ENCODE measurements at places on chromosomes 13 and 19.

DNA sequence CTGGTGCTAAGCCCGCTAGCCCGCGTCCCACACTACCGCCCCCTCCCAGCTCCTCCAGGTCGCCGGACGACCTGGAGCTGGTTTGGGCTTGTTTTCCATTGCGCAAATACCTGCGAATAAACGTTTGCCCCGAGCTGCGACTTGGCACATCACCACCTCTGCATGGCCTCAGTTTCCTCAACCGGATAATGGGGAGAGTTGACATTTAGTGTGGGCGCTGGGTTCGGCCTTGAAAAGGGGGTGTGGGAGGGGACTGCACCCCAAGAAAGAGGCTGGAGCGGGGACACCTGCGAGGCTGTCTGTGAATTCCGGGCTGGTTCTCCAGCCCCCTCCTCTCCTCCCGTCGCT, 11.0 kb upstream of the JUND start:
- H3K4me3 ChIP-seq, result peak overlapping the region; percentile 81
- DNase-seq, result no peak
- H3K27ac ChIP-seq, result peak overlapping the region; percentile 98
- H3K4me1 ChIP-seq, result peaks cover 48% of the 10 kb centered on the region

DNA sequence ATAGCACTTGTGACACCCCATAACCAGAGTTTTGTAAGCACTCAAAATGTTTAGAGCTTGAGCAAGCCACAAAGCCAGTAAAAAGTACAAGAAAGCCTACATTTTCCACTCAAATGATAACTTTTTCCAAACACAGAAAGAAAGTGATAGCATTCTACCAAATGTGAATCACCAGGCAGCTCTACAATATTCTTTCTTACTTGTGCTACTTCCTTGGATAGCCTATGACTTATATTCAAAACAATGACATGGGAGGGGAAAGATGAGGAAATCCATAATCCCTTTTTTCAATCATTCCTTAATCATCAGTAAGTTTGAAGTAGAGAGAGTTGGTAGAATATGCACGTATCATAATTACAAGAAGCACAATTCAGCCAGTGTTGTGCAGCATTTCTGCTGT, 650.8 kb upstream of the PCDH9 start:
- H3K4me1 ChIP-seq, result no peaks in the 10 kb centered on the region
- H3K27ac ChIP-seq, result no peak overlapping the region
- H3K4me3 ChIP-seq, result no peak overlapping the region
- DNase-seq, result no peak
- no peaks in the 10 kb centered on the region for H3K27me3 ChIP-seq
- no peaks in the 10 kb centered on the region for H3K36me3 ChIP-seq

DNA sequence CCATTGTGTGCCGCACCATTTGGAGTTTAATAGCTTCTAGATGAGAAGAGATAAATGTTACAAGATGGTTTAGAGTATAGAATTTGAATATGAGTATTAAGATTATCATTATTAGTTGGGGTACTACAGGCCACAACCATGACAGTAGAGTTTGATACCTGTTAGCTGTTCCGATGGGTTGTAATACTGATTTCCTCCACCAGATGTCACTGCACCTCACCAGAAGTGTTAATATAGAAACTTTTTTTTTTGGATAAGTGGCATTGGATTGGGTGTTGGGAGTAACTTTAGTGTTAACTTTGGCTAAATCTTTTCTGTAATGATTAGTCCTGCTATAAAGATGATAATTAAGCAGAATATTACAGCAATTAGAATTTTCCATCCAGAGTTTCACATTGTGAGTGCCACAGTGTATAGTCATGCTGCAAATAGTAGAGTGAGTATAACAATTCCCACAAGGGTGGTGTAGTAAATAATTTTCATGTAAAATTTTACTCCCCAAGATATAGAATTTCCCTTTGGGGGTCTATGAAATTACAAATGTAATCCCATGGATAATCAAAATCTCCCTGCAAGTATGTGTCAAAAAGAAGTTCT, 56.3 kb downstream of the PSG3 start:
- H3K36me3 ChIP-seq, result no peaks in the 10 kb centered on the region
- H3K27me3 ChIP-seq, result no peaks in the 10 kb centered on the region
- H3K4me1 ChIP-seq, result no peaks in the 10 kb centered on the region
- H3K27ac ChIP-seq, result no peak overlapping the region
- H3K4me3 ChIP-seq, result no peak overlapping the region

DNA sequence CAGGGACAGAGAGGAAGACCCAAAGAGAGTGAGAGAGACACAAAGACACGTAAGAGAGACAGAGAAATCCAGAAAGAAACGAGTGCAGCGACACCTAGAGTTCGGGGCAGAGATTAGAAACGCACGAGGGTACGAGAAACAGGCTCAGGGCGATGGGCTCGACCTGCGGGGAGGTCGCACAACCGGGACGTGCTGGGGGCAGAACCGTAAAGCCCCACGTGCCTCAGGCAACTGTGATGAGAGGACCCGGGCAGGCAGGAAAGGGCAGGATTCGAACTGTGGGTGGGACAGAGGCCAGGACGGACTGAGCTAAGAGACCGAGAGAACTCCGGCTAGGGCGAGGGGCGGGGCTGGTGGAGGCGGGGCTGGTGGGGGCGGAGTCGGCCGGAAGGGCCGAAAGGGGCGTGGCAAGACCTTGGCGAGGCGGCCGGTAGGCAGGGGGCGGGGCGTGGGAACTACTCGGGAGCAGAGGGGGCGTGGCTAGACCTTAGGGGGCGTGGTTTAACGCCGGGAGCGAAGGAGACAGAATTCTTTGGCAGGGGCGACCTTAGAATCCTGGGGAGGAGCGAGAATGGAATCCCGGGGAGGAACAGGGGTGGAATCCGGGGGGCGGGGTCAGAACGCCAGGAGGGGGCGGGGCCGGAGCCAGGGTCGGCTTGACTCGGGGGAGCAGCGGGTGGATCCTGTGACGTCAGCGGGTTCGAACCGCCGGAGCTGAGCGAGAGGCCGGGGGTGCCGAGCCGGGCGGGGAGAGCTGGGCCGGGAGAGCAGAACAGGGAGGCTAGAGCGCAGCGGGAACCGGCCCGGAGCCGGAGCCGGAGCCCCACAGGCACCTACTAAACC, at the start of gene NECTIN2:
TSS of gene NECTIN2 (plus strand) at position 686 of the 843 bp plus-strand sequence. CDS start 229 bp downstream, outside the sequence.
- H3K4me1 ChIP-seq, result peaks cover 33% of the 10 kb centered on the region
- H3K27ac ChIP-seq, result peak within 1 kb of the TSS; percentile 99
- H3K27me3 ChIP-seq, result no peaks in the 10 kb centered on the region
- peak; percentile 99 for DNase-seq

DNA sequence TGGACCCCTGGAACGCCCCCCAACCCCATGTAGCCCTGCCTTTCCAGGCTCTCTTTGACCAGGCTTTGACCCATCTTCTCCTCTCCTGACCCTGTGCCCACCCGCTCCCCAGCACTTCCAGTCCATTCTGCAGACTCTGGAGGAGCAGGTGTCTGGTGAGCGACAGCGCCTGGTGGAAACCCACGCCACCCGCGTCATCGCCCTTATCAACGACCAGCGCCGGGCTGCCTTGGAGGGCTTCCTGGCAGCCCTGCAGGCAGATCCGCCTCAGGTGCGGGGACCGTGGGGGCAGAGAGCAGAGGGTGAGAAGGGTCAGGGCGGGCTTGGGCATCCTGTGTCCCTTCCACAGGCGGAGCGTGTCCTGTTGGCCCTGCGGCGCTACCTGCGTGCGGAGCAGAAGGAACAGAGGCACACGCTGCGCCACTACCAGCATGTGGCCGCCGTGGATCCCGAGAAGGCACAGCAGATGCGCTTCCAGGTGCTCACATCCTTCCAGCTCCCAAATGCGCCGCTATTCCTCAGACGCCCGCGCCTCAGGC, 6.1 kb downstream of the APLP1 start:
- H3K4me1 ChIP-seq, result peaks cover 8% of the 10 kb centered on the region
- no peak overlapping the region for H3K4me3 ChIP-seq
- H3K36me3 ChIP-seq, result peaks cover 7% of the 10 kb centered on the region
- H3K27me3 ChIP-seq, result no peaks in the 10 kb centered on the region
- no peak for DNase-seq

DNA sequence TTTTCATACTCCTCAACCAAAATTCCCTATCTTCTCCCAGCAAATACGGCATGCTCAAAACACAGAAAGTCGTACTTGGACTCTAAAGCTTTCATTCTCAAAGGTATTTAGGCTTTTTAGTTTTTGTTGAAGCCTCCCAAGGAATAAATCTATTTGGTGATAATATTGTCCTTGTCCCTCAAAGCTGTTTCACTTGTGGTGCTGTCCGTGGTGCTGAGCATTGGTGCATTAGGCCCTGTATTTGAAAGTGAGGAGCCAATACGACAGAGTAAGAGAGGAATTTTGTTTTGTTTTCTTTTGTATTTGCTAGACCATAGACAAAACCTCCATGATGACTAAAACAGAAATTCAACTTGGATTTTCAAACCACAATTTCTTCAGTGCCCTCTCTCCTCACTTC, 3.2 kb upstream of the LGALS13 start:
- peaks cover 4% of the 10 kb centered on the region for H3K27me3 ChIP-seq
- H3K36me3 ChIP-seq, result no peaks in the 10 kb centered on the region
- no peak for DNase-seq
- H3K27ac ChIP-seq, result no peak overlapping the region
- H3K4me3 ChIP-seq, result no peak overlapping the region

- H3K27ac ChIP-seq, result no peak overlapping the region
- H3K4me3 ChIP-seq, result no peak overlapping the region
- DNase-seq, result no peak
- no peaks in the 10 kb centered on the region for H3K36me3 ChIP-seq
- no peaks in the 10 kb centered on the region for H3K27me3 ChIP-seq
Measured at GRCh38 chr13:40194224-40194806, 472.1 kb downstream of the FOXO1 start.

- no peak overlapping the region for H3K4me3 ChIP-seq
- no peaks in the 10 kb centered on the region for H3K4me1 ChIP-seq
- no peak overlapping the region for H3K27ac ChIP-seq
- DNase-seq, result no peak
- no peaks in the 10 kb centered on the region for H3K36me3 ChIP-seq
Measured at GRCh38 chr13:66069570-66069969, 1160.6 kb downstream of the PCDH9 start.

- peaks cover 56% of the 10 kb centered on the region for H3K36me3 ChIP-seq
- H3K4me3 ChIP-seq, result no peak overlapping the region
- no peak overlapping the region for H3K27ac ChIP-seq
- DNase-seq, result no peak
- peaks cover 10% of the 10 kb centered on the region for H3K4me1 ChIP-seq
- H3K27me3 ChIP-seq, result no peaks in the 10 kb centered on the region
Measured at GRCh38 chr13:111304603-111305289, 15.7 kb upstream of the TEX29 start.

GRCh38 chr19:52945652-52946321, 16.9 kb downstream of the ZNF816 start:
- peaks cover 16% of the 10 kb centered on the region for H3K4me1 ChIP-seq
- H3K27me3 ChIP-seq, result no peaks in the 10 kb centered on the region
- H3K36me3 ChIP-seq, result peaks cover 18% of the 10 kb centered on the region
- no peak overlapping the region for H3K27ac ChIP-seq
- H3K4me3 ChIP-seq, result no peak overlapping the region
- DNase-seq, result no peak

DNA sequence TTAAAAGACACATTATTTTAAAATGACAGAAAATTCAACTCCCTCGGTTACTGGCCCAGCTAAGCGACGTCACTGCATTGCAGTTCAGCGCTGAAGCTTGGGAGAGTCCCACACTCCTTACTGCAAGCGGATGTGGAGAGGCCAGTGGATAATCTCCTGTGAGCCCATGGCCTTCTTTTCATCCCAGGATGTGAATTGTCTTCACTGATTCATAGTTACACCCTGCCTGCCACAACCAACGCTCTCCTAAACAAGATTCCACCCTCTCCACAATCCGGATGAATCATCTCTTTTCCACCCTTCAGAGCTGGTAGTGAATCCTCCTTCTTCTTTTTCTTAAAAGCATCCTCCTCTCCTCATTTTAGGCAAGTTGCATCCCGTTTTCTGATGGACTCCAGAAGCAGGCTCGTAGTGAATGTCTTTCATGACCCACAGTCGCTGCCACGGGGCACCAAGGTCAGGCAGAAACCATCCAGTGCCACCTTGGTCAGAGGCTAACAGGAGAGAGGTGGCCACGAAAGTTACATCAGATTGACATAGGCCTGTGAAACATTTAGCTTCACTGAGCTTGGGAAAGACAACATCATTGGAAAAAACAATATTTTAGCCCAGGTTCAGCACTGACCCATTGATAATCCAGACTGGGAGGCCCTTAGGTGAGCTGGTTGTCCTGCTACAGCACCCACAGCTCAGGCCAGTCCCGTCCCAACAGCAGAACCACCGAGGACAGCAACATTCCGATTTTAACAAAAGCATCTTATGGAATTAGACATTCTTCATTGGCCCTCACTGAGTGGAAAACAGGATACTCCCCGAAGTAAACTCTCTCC, 2.0 kb downstream of the GJB2 start:
- H3K4me3 ChIP-seq, result no peak overlapping the region
- peaks cover 3% of the 10 kb centered on the region for H3K36me3 ChIP-seq
- H3K27ac ChIP-seq, result no peak overlapping the region
- peaks cover 5% of the 10 kb centered on the region for H3K4me1 ChIP-seq
- peaks cover 47% of the 10 kb centered on the region for H3K27me3 ChIP-seq

DNA sequence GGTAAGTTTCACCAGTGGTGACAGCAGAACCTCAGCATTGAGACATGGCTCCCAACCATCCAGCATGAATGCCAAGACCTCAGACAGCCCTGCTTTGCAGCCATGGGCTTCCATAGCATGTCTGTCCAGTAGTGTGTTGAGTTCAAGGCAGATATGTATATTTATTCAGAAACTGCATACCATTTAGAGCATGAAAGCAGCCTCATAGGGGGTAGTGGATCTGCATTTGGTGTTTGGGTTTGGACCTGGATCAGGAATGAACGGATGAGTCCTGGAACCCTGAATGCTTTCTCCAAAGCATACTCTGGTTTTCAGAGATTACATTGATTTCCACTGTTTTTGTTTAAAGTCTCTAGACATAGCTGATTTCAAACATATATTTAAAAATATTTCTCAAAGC, 114.3 kb downstream of the ESD start:
- peaks cover 31% of the 10 kb centered on the region for H3K4me1 ChIP-seq
- DNase-seq, result no peak
- no peaks in the 10 kb centered on the region for H3K27me3 ChIP-seq

DNA sequence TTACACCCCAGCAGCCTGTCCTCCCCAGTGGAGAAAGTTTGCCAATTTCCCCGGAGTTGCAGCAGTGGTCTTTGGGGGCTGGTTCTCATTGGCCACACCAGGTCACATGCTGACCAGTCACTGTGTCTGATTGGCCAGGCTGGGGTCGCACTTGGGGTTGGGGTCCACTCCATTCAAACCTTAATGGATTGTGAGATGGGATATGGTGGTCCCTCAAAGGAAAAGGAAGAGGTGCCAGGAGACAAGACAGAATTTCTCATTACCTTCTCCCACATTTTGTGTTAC, 3.4 kb downstream of the PPM1N start:
- H3K4me3 ChIP-seq, result no peak overlapping the region
- peaks cover 33% of the 10 kb centered on the region for H3K4me1 ChIP-seq
- H3K36me3 ChIP-seq, result no peaks in the 10 kb centered on the region
- peaks cover 16% of the 10 kb centered on the region for H3K27me3 ChIP-seq

DNA sequence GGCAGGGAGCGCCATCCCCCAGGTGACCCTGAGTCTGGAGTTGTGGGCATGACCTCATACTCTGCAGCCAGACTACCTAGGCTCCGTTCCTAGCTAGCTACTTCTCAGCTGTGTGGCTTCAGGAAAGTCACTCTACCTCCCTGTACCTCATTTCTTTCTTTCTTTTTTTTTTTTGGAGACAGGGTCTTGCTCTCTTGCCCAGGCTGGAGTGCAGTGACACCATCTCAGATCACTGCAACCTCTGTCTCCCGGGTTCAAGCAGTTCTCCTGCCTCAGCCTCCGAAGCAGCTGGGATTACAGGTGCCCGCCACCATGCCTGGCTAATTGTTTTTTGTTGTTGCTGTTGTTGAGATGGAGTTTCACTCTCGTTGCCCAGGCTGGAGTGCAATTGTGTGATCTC, 15.0 kb downstream of the PLIN3 start:
- peaks cover 20% of the 10 kb centered on the region for H3K36me3 ChIP-seq
- no peaks in the 10 kb centered on the region for H3K27me3 ChIP-seq
- no peak for DNase-seq
- H3K27ac ChIP-seq, result no peak overlapping the region
- H3K4me1 ChIP-seq, result peaks cover 2% of the 10 kb centered on the region
